ENCODE measurements at places on chromosomes 4 and X.
A peak's percentile ranks its signal among the peaks of the same experiment; 100 is the strongest.

DNA sequence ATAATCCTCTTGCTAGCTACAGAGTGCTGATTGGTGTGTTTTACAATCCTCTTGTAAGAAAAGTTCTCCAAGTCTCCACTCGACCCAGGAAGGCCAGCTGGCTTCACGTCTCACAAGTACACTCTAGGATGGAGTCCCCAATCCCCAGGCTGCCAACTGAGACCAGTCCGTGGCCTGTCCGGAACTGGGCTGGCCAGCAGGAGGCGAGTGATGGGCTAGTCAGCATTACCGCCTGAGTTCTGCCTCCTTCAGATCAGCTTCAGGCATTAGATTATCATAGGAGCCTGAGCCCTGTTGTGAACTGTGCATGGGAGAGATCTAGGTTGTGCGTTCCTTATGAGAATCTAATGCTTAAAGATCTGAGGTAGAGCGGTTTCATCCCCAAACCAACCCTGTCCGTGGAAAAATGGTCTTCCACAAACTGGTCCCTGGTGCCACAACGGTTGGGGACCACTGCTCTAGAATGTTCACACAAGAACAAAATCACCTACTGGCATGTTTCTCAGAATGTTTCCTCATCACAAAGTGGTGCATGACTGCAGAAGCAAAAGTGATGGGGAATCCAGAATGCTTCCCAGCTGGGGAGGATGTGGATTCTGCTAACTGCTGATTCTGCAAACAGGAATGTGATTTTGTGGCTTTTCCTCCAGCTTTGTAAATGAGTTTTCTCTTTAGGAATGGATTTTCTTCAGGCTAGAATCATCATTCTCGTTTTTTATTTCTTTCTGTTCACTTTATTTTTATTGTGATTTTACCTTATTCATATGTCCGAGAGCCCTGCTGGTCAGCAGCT is 40.9 kb downstream of the SEPTIN11 start:
- no peak for DNase-seq

GRCh38 chrX:70504772-70505450 is 60.3 kb downstream of the DLG3 start:
- no peak for DNase-seq

- no peak for DNase-seq
Measured at GRCh38 chr4:112523008-112523721, 7.2 kb upstream of the NEUROG2 start.

- DNase-seq: no peak
Measured at GRCh38 chrX:103397707-103398106, 21.4 kb downstream of the BEX3 start.

GRCh38 chr4:133156096-133156495 is 7.0 kb downstream of the PCDH10 start:
- no peak for DNase-seq

DNA sequence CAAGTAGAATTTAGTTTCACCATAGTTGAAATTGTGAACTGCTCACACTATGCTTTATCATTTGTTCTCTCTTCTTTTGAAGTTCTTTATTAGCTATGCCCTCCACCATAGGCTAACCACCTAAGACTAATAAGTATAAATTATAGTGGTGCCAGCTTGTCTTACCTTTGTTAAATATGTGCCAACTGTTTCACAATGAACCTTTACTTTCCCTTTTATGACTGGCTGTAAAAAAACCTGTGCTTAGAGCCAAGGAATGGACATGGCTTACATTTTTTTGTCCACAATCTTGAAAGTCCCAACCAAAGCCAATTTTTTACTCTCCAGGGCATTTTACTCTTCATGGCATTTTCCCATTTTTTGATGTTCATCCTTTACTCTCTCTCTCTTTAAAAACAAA is 123.5 kb upstream of the LEF1 start:
- peak; percentile 76 for DNase-seq

GRCh38 chrX:28848707-28849106 is 261.5 kb downstream of the IL1RAPL1 start:
- DNase-seq: no peak

DNA sequence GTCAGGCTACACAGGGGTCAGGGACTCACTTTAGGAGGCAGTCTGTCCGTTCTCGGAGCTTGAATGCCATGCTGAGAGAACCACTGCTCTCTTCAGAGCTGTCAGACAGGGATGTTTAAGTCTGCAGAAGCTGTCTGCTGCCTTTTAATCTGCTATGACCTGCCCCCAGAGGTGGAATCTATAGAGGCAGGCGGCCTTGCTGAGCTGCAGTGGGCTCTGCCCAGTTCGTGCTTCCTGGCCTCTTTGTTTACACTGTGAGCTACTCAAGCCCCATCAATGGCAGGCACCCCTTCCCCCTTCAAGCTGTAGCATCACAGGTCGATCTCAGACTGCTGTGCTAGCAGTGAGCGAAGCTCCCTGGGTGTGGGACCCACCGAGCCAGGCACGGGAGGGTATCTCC is 31.5 kb upstream of the UNC5C start:
- no peak for DNase-seq

- no peak for DNase-seq
Measured at GRCh38 chr4:152045449-152045806, 284.6 kb upstream of the GATB start.

DNA sequence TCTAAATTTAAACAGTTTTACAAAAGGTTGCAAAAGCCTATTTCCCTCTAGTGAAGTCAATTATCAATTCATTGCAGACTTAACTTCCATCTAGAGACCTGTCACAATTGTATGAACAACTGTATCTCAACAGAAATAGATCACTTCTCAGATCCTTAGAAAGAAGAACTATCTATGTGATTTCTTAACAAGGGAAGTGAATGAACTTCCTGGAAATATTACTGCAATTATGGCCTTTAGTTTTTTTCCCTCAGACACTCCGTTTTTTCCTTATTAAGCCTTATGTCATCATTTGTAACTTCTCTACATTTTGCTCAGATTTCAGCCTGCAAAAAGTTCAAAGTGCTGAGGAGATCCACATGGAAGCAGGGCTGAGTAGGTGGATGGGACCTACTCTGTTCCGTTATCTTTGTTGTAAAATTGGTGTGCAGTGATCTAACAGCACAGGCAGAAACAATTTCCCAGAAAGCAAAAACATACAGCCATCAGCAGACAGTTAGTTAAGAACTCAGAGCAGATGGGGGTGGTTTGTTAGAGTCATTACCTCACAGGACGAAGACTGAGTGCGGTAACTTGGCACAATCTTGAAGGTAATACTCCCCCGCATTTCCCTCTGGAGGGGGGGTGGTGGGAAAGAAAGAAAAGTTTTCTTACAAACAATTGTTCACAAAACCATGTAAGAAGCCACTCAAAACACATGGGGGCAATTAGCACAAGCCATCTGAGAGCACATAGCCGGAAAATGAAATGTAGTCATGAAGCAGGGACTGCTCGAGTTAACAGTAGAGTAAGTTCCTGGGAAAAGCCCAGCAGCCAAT is 112.3 kb downstream of the NYX start:
- DNase-seq: no peak

- peak; percentile 67 for DNase-seq
Measured at GRCh38 chr4:1792832-1793495, at the start of gene FGFR3. FGFR3 (plus strand) TSS chr4:1793293; CDS start chr4:1793935, 642 bp downstream.

GRCh38 chr4:146650034-146650433 is 11.3 kb downstream of the POU4F2 start:
- no peak for DNase-seq

- no peak for DNase-seq
Measured at GRCh38 chrX:149807747-149808458, 26.2 kb downstream of the MAGEA9 start.

DNA sequence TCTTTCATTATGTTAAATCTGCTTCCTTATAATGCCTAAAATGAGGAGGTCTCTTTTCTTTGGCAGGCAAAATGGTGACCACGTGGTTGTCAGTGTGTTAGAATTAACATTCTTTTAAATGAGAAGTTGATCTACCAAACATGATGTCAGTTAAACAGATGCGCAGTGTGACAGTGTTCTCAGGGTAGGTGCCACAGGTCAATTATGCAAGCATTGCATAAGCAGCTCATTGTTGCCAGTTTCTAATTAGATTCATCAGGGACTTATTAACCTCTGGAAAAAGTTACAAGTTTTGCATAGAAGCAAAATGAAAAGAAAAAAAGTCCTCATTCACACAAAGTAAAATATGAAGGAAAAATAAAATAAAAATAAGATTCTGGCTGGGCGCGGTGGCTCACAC is 324.1 kb upstream of the GALNT7 start:
- no peak for DNase-seq

DNA sequence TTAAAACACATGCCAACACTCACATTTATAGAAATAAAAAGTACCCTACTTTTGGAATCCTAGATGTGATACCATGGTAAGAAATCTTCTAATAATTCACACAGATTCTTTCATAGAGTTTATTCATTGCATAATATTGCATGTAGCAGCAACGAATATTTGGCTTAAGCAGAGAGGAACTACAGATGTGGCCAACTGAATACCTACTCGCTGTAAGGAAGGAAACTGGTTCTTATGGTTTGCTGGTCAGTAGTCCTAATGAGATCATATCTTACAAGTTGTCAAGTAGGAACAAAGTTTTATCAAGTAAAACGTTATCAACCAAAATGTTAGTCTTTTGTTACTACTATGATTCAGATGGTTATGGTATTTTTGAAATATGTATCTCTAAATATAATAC is 996.1 kb downstream of the PDHA2 start:
- DNase-seq: no peak

GRCh38 chr4:76585897-76586360 is 150.9 kb downstream of the SHROOM3 start:
- peak; percentile 90 for DNase-seq

DNA sequence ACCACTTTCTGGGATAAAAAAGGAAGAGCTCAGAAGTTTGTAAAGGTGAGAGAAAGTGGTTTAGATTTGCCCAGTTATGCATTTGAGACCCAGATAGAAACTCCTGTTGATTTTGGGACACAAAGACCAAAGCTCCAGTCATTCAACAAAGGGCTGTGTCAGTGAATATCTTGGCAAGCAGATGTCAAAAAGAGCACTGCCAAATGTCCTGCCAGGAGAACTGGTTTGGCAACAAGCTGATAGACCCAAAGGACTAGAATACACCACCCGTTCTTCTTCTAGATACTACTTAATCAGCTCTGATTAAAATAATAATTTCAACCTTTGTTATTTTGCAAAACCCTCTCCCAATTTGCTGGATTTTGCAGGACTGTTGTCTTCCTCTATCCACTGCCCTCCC is 121.4 kb downstream of the NHS start:
- DNase-seq: no peak
